Spleen (tissue), 13 donors: ENCODE measurements at places on chromosomes 7 and 10.

GRCh38 chr7:132183781-132184380, 392.4 kb downstream of the PLXNA4 start:
- DNase-seq, result peak; percentile 58

DNA sequence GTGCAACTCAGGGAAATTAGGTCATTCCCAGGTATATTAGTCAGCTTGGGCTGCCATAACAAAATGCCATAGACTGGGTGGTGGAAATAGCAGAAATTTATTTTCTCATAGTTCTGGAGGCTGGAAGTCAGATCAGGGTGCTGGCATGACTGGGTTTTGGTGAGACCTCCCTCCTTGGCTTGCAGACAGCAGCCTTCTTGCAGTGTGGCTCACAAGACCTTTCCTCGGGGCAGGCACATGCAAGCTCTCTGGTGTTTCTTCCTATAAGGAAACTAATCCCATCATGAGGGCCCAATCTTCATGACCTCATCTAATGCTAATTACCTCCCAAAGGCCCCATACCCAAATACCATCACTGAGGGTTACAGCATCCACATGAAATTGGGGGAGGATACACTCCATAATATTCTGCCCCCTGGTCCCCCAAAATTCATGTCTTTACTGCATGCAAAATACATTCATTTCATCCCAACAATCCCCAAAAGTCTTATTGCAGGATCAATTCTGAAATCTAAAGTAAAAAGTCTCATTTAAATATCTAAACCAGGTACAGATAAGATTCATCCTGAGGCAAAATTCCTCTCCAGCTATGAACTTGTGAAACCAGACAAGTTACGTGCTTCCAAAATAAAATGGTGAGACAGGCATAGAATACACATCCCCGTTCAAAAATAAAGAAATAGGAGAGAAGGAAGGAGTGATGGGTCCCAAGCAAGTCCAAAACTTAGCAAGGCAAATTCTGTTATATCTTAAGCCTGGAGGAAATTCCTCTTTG, 17.4 kb upstream of the CBLL1 start:
- DNase-seq, result no peak

DNA sequence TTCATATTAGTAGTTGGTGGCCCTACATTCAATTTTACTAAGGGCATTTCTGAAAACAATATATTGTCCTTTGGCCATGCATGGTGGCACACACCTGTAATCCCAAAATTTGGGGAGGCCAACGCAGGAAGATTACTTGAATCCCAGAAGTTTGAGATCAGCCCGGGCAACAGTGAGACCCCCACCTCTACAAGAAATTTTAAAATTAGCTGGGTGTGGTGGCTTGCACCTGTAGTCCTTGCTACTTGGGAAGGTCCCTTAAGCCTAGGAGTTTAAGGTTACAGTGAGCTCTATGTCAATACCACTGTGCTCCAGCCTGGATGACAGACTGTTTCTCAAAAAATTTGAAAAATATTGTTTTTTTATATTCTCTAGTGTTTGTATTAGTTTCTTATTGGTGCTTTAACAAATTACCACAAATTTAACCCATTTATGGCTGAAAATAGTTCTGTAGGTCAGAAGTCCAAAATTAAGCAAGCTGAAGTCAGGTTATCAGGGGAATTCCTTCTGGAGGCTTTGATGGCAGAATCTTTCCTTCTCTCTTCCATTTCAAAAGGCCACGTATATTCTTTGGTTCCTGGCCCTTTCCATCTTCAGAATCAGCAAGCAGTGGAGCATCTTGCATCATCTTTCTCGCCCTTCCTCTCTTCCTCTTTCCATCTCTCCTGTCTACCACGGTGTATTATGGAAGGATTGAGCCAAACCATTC, 12.4 kb downstream of the CBX3 start:
- no peak for DNase-seq

DNA sequence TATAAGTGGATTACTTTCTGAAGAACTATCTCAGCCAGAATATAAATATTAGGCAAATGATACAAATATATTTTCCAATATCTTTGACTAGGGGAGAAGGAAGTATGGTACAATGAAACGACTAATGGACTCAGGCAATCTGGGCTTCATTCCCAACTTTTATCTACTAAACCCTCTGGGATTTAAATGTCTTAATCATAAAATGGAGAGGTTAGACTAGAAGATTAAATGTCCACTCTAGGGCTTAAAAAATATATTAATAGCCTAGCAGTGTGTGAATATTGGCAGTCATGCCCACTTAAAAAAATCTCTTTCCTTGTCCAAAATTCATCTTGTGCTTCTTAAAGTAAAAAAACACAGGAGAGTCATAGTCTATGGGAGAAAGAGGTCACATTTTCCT, 98.3 kb downstream of the CTTNBP2 start:
- no peak for DNase-seq

DNA sequence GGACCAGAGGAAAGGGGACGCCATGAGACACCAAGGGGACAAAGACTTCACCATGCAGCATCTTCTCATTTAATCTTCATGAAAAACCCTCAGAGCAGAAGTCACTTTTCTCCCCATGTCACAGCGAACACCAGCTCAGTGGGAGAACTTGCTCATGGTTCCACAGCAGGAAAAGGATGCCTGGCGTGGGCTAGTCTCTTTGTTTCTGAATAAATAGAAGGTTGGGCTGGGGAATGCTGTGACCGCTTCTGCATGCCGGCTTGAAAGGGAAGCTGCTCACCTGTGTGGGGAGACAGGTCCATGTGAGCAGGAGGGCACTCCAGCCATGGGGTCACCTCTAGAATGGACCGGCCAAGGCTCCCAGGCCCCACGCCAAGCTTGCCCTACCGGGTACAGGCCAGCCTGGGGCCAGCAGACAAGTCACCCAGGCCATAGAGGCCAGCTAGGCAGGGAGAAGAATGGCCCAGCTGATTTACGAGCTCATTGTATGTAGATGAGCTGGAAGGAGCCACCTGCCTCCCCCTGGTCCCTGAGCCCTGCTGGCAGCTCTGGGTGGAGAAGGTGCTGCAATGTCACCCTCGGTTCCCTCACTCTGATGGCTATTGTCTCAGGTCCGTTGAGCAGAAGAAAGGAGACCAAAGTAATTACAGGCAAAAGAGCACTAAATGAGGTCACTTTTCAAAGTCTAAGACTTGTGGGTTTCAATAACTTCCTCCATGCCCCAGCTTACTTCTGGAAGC, 82.0 kb upstream of the PDZD8 start:
- peak; percentile 54 for DNase-seq

- no peak for DNase-seq
Measured at GRCh38 chr7:31549611-31550010, 35.7 kb downstream of the ITPRID1 start.

DNA sequence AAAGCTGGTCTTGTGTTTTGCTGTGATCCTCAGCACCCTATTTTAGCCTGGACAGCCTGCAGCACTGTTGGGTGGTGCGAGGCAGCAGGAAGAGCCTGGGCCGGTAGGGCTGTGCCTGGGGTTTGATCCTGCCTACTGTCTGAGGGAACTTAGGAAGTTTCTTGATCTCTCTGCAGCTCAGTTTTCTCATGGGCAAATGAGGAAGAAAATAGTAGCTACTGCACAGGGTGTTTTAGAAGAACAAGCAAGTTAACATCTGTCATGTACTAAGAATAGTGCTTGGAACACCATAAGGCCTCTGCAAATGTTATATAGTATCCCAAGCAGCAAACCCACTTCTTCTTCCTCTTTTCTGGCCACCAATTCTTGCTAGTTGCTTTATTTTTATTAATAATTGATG, 12.0 kb upstream of the AGR2 start:
- no peak for DNase-seq

GRCh38 chr10:102652170-102652916, 8.1 kb downstream of the TRIM8 start:
- DNase-seq, result no peak

DNA sequence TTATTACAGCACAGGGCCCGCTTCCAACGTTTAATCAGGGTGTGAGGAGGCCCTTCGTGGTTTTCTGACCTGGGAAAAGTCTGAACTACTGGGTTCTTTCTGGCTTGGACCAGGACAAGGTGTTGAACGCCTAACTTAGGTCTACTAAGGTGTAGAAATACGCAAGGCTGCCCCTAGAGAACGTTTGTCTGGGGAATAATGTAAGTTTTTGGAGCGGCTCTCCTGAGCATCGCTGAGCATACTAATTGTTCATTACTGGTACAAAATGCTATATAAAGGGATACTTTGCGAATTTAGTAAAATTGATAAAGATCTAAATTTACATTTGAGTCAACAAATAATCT, 32.4 kb upstream of the TOMM7 start:
- DNase-seq, result no peak

DNA sequence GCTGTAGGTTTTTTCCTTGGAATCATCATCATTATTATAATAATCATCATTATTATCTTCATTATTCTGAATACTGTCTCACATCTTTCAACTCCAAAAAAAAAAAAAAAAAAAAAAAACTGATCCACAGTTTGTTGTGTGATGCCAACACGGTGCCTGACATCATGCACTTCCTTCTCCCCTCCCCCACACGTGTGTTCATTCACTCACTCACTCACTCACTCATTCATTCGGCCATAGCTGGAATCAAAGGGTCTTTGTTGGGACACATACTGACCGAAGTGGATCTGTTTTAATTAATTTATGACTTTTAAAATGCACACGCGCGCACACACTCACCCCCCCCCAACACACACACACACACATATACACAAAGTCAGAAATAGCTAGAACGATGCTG, 177.8 kb downstream of the PIP4K2A start:
- DNase-seq, result no peak

- DNase-seq, result no peak
Measured at GRCh38 chr7:5766321-5766761, 15.1 kb downstream of the RNF216 start.

GRCh38 chr7:106279425-106280197, 5.2 kb downstream of the NAMPT start:
- DNase-seq, result no peak

DNA sequence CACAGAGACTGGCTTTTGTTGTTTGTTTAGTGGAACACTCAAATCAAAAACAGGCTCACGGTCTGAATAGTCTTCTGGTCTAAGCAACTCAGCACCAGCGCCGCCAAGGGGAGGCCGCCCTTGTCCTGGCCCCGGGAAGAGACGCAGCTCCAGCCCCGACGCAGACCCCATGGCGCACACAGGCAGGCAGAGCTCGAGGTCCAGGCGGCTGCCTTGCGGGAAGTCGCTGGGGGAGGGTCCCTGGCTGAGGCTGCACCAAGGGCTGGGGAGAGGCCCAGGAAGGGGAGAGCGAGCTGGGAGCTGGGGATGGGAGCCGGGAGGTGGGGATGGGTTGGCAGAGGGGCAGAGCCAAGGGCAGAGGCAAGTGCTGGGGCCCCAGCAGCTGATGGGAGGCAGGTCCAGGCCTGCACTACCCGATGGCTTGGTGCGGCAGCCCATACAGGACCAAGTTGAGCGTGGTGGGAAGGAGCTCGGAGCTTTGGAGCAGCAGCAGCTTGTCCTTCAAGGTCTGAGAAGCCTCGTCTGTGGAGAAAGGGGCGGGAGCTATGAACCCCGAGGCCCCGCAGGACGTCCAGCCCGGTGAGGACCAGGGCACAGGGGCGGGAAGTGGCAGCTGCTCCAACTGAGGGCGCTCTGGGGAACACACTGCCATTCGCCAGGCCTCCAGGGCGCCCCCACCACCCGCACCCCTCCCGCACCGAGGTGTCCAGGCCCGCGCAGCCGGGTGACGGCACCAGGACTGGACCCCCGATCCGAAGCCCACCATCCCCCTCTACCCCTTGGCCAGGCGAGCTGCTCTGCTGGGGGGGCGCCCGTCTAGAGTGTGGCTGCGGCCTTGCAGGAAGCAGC, 22.7 kb upstream of the NKX6-2 start:
- DNase-seq, result peak; percentile 64
